ENCODE measurements at places on chromosomes 6 and 20. TPM values are rescaled to one million over a fixed set of nuclear protein-coding genes. Genes with fewer than 3 reads are reported as not detected.

- H3K27ac ChIP-seq, result no peak overlapping the region
- no peaks in the 10 kb centered on the region for H3K36me3 ChIP-seq
- no peak for DNase-seq
- H3K4me3 ChIP-seq, result no peak overlapping the region
- H3K4me1 ChIP-seq, result no peaks in the 10 kb centered on the region
These were observed 38.1 kb downstream of the TXLNB start for GRCh38 chr6:139253656-139254055.

DNA sequence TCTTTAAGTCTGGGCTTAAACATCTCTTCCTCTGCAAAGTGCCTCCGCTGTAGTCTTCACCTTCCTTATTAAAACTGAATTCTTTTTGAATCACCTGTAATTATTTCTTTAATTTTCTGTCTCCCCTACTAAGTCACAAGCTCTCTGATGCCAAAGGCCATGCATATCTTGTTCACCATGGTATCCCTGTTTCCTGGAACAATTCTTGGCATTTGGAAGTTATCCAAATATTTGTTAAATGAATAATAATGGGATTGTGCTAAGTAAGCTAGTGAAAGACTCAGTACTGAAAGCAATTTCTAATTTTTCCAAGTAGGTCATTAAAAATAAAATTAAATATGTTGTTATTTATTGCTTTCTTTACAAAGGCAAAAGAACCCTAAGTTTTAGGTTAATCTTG is 12.2 kb downstream of the SNAP91 start:
- no peaks in the 10 kb centered on the region for H3K27me3 ChIP-seq
- no peak overlapping the region for H3K27ac ChIP-seq
- no peak overlapping the region for H3K4me3 ChIP-seq
- no peaks in the 10 kb centered on the region for H3K4me1 ChIP-seq

- peaks cover 37% of the 10 kb centered on the region for H3K4me1 ChIP-seq
- no peaks in the 10 kb centered on the region for H3K36me3 ChIP-seq
- H3K4me3 ChIP-seq, result no peak overlapping the region
- H3K27me3 ChIP-seq, result no peaks in the 10 kb centered on the region
These were observed 84.9 kb downstream of the ATXN1 start for GRCh38 chr6:16676376-16676775.

DNA sequence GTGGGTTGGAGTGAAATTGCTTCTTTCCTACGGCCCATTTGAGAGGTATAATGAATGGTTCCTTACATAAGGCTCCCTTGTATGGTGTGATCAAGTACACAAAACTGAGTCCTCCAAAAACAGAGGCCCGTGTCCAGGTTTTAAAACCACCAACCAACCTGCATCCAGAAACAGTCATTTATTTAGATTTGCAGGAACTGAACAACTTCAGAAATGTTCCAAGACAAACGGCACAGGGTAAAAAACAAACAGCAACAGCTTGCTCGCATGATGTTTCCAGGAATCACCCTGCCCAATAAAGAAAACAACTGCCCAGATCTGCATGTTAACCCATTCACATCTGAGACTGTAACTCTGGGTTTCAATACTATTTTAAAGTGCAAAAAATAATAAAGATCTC is 40.2 kb upstream of the TRAM2 start:
- no peak for DNase-seq
- no peaks in the 10 kb centered on the region for H3K27me3 ChIP-seq
- H3K27ac ChIP-seq, result no peak overlapping the region
- H3K36me3 ChIP-seq, result no peaks in the 10 kb centered on the region
- H3K4me1 ChIP-seq, result no peaks in the 10 kb centered on the region

DNA sequence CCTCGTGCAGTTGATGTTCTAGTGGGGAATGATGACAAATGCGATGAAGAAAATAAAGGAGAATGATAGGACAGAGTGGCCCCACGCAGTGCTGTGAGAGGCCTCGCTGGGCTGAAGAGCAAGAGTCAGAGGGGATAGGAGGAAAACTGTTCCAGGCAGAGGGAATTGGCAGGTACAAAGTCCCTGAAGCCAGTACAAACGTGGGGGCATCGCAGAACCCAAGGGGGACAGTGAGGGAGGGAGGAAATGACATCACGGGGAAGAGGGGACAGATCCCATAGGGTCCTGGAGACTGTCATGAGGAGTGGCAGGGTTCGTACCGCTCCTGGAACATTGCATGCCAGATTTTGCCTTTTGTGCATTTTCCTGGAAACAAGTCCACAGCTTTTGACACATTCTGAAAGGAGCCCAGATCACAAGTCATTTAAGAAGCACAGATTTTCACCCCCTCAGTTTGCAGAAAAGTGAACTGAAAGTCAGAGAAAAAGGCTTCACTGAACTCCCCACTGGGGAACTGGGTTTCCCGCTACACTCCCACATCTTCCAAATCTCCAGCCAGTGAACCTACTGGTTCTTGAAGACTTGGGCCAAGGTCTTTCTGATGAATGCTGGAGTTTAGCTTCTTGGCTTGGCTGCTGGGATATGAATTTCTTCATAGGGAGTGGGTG is 77.0 kb downstream of the SULF2 start:
- DNase-seq, result no peak
- H3K4me3 ChIP-seq, result no peak overlapping the region
- no peaks in the 10 kb centered on the region for H3K27me3 ChIP-seq
- peaks cover 67% of the 10 kb centered on the region for H3K36me3 ChIP-seq

The GTSF1L gene
- not detected for polyA plus RNA-seq

The GPLD1 gene
- not detected for polyA plus RNA-seq

The BNIP5 gene
- not detected for polyA plus RNA-seq

All from CD14-positive monocyte (primary cell).